ENCODE measurements at places on chromosomes 1 and 21. TPM values are rescaled to one million over a fixed set of nuclear protein-coding genes. Genes with fewer than 3 reads are reported as not detected.
A peak's percentile ranks its signal among the peaks of the same experiment; 100 is the strongest.

DNA sequence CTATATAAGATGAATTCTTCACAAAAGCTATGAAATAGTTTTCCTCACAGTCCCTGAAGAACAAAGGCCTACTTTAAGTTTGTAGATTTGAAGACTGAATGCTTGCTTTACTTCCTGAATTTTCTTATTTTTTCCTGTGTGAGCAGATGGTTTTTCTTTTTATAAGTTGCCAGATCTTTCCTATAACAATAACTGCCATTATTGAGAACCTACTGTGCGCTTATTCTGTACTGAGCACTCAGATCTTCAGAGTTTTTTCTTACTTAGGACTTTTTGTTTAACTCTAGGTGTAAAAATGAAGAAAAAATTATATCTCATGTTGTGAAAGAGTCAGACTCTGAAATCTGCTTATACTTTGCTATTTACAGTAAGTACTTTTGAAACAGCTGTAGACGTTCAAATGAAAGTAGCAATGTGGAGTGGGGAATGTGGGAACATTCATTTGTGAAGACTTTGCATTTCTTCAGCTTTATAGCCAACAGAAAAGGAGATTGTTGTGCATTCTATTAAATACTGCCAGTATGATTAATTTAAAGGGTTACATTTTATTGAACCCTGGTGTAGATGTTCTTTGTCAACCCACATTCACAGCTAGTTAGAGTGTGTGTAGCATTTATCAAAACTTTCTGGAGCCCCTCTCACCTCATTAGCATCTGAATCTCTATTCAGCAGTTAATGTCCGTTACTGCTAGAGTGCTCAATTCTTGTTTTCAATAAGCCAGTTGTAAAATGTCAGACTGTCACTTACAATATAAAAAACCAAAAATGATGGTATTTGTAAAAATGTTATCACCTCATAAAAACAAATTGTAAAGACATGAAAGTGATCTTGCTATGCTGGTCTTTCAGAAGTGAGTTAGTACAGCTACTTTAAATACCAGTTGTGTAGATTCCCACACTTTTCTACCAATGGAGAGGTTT, 29.0 kb downstream of the NFIA start:
- H3K4me3 ChIP-seq = no peak overlapping the region
- H3K27ac ChIP-seq = no peak overlapping the region
- no peak for DNase-seq
- H3K4me1 ChIP-seq = peaks cover 10% of the 10 kb centered on the region

DNA sequence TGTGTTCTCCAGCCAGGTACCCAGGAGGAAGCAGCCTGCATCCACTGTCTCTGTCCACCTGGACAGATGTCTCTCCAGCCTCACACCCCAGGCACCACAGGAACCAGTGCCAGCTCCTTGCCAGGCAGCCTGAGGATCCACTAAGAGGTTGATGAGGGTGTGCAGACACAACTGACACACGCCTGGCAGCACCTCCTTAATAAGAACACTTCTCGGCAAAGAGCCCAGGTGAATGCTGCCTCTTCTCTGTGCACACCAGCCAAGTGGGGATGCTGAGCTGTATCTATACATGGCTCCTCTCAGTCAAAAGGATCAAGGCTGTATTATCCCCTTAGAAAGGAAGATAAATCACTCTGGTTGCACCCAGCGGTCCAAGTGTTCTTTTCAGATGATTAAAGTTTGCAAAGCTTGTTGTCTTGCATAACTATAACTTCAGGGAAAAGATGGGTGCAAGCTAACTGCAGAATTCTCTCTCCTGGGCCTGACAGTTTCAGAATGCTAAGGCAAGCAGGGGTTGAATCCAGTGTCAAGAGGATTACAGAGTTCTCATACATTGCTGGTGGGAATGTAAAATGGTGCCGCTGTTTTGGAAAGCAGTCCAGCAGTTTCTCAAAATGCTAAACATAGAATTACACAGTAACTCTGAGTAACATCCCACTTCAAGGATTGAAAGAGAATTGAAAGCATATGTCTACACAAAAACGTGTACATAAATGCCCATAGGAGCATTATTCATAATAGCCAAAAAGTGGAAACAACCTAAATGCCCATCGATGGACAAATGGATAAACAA, 3.7 kb upstream of the CAPN8 start:
- H3K4me1 ChIP-seq = peaks cover 3% of the 10 kb centered on the region
- no peaks in the 10 kb centered on the region for H3K36me3 ChIP-seq
- no peaks in the 10 kb centered on the region for H3K27me3 ChIP-seq
- no peak overlapping the region for H3K27ac ChIP-seq
- H3K4me3 ChIP-seq = no peak overlapping the region

GRCh38 chr1:125065092-125065820, 3880.5 kb downstream of the SRGAP2C start:
- DNase-seq = no peak
- H3K4me1 ChIP-seq = no peaks in the 10 kb centered on the region
- H3K4me3 ChIP-seq = no peak overlapping the region
- H3K27me3 ChIP-seq = no peaks in the 10 kb centered on the region

DNA sequence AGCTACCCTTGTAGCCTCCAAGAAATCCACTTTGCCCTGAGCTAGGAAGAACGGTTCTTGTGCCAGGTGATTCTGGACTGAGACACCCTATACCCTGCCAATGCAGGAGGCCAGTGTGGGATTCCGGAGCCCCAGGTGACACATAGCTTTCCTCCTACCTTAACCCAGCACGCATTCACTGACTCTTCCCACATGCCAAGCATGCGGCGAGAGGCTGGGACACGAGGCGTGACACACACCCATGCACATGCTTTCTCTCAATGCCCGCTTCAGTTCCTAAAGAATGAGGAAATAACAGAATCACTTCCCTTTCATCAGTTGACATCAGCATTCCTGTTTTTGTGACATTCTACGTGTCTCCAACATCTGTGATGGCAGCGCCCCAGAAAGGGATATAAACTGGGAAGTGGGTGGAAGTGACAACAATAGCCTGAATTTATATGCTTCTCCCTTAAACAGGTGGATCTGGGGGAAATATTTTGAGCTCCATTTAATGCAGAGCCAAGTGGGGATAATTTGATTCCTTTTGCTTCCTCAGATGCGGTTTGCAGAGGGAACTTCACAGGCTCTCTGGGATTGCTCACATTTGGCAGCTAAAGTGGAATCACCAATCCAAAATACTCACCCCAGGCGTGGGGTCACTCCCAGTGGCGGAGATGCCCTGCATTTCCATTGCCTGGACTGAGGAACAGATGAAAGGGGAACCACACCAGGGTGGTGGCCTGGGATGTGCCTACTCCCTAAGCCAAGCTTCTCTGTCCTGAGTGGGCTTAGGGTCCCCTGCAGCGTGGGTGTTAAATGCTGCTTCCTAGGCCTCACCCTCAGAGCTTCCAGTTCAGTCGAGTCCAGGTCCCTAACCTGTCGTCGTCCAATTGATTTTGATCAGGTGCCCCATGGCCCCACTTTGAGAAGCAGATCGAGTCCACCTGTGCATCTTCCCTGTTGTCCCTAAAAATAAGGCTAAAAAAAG, 445.1 kb downstream of the SIPA1L2 start:
- H3K27ac ChIP-seq = no peak overlapping the region
- no peaks in the 10 kb centered on the region for H3K4me1 ChIP-seq
- no peak for DNase-seq
- no peak overlapping the region for H3K4me3 ChIP-seq
- H3K27me3 ChIP-seq = no peaks in the 10 kb centered on the region
- H3K36me3 ChIP-seq = no peaks in the 10 kb centered on the region

DNA sequence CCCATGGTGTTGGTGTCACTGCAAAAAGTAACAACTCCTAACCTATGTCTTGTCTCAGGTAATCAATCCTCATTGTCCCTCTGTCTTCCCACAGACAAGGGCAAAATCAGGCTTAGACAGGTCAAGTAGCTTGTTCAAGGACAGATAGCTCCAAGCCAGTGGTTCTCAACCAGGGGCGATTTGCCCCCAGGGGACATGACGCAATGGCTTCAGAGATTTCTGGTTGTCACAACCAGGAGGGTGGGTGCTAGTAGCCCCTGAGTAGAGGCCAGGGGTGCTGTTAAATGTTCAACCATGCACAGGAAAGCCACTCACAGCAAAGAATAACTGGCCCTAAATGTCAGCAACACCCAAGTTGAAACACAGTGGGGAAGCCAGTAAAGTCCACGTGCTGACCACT, 178.9 kb downstream of the RUNX1 start:
- H3K27me3 ChIP-seq = no peaks in the 10 kb centered on the region
- DNase-seq = no peak
- no peak overlapping the region for H3K4me3 ChIP-seq
- H3K4me1 ChIP-seq = peaks cover 28% of the 10 kb centered on the region

GRCh38 chr1:150352866-150353265, 11.1 kb upstream of the RPRD2 start:
- no peaks in the 10 kb centered on the region for H3K4me1 ChIP-seq
- no peak for DNase-seq
- no peak overlapping the region for H3K27ac ChIP-seq
- H3K36me3 ChIP-seq = peaks cover 79% of the 10 kb centered on the region

DNA sequence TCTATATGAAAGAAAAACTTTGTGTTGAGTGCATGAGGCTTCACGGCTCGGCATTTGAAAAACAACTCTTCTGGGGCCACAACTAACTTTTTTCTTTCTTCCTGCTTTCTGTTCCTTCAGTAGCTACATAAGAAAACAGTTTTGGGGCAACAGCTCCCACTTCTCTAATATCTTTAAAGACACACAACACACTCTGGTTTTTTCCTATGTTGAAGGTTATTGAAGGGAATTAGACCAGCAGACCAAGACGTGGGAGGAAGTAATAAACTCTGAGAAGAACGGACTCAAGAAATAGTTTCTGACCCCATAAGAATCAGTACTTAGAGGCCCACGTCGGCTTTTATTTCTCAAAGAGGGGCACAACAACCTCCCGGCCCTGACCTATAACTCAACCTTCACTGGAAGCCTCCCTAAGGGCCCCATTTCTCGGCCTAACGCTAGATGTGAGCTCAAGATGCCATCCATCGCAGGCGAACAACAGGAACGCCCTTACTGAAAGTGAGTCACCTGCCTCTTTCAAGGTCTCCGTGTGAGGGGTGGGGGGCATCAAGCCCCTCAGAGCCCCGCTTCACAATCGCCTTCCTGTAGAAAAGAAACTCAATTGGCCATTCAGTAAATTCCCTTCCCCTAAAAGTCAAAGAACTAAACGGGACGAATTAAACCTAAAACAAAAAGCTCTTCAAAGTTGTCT, 844 bp downstream of the ZMYM6 start:
- H3K4me3 ChIP-seq = peak overlapping the region; percentile 96
- no peaks in the 10 kb centered on the region for H3K27me3 ChIP-seq

DNA sequence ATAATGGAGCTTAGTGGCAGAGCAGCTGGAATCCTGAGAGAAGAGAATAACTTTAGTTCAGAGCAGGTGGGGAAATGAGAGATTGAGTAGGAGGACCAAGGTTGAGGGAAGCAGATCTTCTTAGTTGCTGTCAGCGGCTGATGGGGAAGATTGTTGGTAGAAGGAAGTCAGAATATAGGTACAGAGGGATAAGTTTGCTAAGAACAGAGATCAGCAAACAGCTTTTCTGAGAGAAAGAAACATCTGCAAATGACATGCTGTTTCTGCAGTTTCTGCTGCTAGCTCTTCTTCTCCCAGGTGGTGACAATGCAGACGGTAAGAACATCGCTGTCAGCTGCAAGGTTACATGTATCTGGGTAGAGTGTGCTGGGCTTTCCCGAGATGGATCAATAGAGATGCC, at the start of gene CD1C:
Gene CD1C (plus strand): TSS at position 113 of the 400 bp plus-strand sequence. CDS start 142 bp downstream, at position 255.
- no peaks in the 10 kb centered on the region for H3K36me3 ChIP-seq
- H3K27ac ChIP-seq = peak within 1 kb of the TSS; percentile 41
- no peak for DNase-seq
- no peak within 1 kb of the TSS for H3K4me3 ChIP-seq

DNA sequence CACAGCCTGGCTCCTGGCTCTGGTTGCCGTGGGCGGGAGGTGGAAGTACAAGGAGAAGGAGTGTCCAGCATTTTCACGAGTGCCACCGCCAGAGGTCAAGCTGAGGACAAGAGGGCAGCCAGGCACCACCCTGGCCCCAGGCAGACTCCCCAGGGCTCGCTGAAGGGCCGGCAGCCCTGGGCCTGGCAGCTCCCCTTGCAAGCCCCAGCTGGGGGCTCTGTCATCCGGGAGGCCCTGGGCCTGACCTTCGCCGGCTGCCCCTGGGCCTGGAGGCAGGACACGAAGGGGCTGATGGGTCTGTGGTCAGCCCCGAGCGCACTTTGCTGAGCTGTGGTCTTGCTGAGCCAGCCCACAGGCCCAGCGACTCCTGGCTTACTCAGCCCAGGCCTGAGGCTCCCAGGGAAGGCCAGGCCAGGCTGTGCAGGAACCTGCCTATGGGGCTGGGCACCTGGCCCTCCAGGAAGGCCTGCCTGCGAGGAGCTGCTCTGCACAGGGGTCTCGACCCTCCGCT, 74.8 kb downstream of the MORN1 start:
- H3K36me3 ChIP-seq = no peaks in the 10 kb centered on the region
- DNase-seq = no peak
- H3K4me1 ChIP-seq = peaks cover 13% of the 10 kb centered on the region

DNA sequence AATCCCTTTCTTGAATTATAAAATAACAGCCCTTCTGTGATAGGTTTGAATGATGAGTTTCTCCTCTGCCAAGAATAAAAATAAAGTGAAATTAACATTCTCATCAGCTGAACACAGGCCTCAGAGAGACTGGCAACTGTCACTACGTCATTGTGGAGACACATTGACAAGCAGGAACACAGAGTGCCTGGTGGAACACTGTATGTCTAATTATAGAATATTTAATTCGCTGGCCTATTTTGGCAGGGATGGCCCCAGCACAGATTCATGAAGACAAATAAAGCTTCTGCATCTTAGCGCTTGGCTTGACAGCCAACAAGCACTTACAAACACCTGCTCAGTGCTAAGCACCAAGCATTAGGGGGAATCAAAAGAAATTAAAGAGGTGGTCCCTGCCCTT, 52.0 kb upstream of the SMYD2 start:
- DNase-seq = no peak
- H3K4me3 ChIP-seq = no peak overlapping the region
- H3K27ac ChIP-seq = no peak overlapping the region

DNA sequence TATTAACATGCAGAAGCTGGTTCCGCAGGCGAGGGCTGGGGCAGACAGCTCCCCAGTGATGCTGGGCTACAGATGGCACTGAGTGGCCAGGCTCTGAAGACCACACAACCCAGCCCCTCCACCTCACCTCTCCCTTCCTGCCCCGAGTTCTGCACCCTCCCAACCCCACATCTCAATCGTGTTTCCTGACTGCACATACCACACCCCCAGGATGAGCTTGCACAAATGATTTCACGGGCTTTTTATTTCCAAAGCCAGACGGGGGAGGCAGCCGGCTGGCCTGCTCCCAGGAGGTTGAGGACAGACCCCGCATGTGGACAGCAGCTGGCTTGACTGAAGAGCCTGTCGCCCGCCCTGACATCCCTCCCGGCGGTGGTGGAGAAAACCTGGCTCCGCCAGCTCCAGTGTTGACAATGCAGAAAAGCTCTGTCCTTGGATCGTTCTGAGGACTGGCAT, 21.4 kb upstream of the ALDH4A1 start:
- H3K4me1 ChIP-seq = peaks cover 71% of the 10 kb centered on the region
- no peaks in the 10 kb centered on the region for H3K27me3 ChIP-seq
- H3K36me3 ChIP-seq = peaks cover 15% of the 10 kb centered on the region
- H3K27ac ChIP-seq = peak overlapping the region; percentile 55
- DNase-seq = peak; percentile 22

OR2L8 gene
- polyA plus RNA-seq = not detected

KCNK1 gene
- polyA plus RNA-seq = not detected

DNASE2B gene
- not detected for polyA plus RNA-seq

AZIN2 gene
- polyA plus RNA-seq = not detected

C2CD4D gene
- not detected for polyA plus RNA-seq

S100A5 gene
- 1.3 TPM for polyA plus RNA-seq

THEM5 gene
- polyA plus RNA-seq = not detected

PLA2G2A gene
- not detected for polyA plus RNA-seq

LCE2A gene
- polyA plus RNA-seq = not detected
